AG20443 (cell line): ENCODE measurements at places on chromosomes 3 and 15.

DNA sequence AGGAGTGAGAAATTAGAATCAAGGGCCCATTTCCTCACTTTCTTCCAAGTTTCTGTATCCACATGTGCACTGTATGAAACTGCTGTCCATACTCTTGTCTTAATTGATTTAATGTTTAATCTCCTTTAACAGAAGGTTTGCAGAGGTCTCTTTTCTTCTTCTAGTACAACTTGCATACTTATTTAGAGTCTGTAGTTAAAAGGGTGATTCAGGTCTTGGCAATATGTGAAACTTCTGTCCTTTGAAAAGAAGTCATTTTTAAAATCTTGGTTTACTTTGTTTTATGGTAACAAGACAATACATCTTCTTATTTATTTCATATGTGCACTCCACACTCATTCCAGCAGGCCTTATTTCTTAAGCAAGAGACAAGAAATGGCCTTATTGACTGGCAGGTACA lies 25.8 kb downstream of the TMEM45A start:
- no peak for DNase-seq

GRCh38 chr3:55622116-55622515 lies 135.0 kb upstream of the WNT5A start:
- DNase-seq = peak; percentile 54

GRCh38 chr3:190767851-190768250 lies 94.6 kb downstream of the GMNC start:
- DNase-seq = no peak

DNA sequence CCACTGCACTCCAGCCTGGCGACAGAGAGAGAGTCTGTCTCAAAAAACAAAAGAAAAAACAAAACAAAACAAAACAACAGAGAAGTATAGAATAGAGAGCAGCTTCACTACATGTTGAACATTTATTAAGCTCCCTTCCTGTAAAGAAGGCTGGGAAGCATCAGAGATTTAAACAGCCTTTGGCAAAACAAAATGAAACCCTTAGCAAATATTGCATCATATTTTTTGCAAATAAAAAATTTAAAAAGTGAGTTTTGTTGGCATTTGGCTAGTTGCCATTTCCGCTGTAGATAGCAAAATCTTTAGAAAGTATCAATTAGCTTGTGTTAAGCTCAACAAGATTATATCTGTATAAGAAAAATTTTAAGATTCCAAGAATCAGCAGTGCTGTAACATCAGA lies 151.2 kb downstream of the SERPINI1 start:
- no peak for DNase-seq

DNA sequence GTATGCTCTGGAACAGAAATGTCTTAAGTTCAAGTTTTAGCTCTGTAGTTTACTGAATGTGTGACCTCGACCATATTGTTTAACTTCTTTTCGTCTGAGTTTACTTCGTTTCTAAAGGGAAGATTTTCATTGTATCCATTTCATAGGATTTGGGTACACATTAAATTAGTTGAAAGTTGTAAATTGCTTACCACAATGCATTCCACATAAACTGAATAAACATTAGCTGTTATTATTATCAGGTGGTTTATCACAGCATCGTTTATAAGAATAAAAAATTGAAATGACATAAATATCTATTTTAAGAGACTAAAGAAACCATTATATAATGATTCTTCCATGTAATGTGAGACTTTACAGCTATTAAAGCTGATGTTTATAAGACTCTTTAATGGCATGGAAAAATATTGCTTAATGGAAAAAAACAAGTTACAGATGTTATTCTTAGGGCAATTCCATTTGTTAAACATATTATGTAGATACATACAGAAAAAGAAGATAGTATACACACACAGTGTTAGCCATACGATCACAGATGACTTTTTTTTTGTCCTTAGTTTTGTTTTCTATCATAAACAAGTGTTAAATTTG lies 342.3 kb upstream of the SGO1 start:
- DNase-seq = no peak
